T-helper 1 cell (primary cell): ENCODE measurements at places on chromosomes 5 and 9.

DNA sequence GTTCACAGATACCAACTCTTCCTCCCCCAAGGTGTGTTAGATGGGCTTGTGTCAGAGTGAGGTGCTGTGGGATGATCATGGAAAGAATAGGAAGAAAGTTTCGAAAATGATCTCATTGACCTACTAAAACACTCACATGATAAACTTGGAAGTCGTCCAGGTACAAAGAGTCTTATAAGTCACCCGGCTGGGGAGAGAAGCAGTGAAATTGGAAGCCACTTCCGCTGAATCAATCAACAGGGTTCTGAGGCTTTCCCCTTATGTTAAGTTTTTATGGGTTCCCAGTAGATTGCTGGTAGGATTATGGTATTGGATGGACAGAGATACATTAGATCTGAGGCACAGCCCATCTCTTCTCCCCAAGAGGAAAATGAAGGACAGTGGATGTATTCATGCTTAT lies 218.8 kb upstream of the MSX2 start:
- DNase-seq: no peak

- DNase-seq: no peak
These were observed 377.0 kb upstream of the RIOK2 start for GRCh38 chr5:97559827-97560598.

GRCh38 chr5:127941646-127942045 lies 141.9 kb upstream of the SLC12A2 start:
- no peak for DNase-seq

- DNase-seq: no peak
These were observed 245.4 kb upstream of the FBXL7 start for GRCh38 chr5:15254607-15255006.

DNA sequence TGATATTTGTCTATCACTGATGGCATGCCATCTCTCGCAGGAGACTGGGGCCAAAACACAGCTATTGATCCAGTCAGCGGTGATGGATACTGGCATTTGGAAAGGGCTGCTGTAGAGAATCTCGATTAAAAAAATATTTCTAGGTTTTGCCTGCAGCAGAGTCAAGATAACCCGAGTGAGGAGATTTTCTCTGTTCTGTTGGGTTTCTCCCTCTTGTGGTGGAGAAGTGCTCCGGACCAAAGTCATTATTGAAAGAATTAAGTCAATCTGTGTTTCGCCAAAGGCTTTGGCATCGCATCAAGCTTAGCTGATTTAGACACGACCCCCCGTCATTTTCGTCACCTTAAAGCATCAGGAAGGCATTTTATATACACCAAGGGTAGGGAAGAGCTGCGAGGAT lies 97.1 kb upstream of the IRX2 start:
- no peak for DNase-seq

DNA sequence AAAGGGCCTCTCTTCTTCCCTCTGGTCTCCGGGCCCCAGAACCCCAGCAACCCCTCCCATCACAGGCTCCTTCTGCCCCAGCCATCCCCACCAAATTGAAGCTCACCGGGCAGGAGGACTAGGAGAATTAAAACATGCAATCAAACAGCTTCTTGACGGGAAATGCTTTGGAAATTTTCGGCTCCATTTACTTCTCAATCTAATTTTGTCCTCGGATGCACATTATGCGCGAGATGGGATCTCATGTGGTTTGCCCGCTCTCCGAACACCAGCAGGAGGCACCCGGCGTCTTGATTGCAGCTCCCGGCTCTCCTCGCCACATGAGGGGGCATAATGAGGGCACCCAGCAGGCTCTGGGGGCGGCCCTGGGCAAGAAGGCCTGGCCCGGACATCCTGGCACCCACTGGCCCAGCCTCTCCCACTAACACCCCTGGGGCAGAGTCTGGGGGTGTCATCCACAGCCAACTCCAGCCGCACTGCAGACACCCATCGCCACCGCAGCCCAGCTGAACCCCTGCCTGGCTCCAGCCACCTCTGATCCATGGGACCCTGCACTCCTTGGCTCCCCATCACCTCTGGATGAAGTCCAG lies 135.5 kb downstream of the PAX5 start:
- DNase-seq: no peak

DNA sequence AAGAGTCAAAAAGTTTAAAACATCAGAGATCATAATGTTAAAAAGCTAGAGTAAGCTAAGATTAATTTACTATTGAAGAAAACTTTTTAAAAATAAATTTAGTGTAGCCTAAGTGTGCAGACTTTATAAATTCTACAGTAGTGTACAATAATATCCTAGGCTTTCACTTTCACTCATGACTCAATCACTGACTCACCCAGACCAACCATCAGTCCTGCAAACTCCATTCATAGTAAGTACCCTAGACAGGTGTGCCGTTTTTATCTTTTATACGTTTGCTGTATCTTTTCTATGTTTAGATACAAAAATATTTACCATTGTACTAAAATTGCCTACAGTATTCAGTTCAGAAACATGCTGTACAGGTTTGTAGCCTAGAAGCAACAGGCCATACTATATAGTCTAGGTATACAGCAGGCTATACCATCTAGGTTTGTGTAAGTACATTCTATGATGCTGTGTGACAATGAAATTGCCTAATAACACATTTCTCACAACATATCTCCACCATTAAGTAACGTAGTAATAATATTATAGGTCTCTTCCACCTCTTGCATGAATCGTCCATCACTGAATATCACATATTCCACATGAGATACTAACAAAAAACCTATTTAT lies 59.2 kb downstream of the MEGF9 start:
- no peak for DNase-seq

DNA sequence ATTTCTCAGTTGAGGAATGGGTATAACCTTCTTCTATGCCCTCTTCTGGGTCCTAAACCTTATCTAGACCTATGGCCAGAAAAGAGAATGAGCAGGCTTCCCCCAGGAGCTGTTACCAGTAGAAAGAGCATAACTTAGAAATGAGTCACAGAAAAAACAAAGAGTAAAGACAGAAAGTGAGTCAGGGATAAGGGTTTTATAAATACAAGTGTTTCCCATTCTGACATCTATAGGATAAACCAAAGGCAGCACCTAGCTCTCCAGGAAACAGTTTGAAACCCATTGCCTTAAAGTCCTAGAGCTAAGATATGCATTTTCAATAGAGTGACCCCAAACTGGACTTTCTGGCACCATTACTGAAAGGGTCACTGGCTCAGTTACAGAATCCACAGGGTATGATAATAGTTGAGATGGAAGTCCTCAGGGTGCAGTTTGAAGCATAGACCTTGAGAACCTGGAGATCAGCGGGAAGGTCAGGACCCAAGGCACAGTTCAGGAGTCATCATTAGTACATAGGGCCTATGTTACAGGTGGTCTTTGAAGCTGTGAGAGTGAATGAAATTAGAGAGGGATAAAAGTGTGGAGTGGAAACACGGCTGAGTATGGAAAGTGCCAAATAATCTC lies 42.7 kb upstream of the LIFR start:
- DNase-seq: no peak

DNA sequence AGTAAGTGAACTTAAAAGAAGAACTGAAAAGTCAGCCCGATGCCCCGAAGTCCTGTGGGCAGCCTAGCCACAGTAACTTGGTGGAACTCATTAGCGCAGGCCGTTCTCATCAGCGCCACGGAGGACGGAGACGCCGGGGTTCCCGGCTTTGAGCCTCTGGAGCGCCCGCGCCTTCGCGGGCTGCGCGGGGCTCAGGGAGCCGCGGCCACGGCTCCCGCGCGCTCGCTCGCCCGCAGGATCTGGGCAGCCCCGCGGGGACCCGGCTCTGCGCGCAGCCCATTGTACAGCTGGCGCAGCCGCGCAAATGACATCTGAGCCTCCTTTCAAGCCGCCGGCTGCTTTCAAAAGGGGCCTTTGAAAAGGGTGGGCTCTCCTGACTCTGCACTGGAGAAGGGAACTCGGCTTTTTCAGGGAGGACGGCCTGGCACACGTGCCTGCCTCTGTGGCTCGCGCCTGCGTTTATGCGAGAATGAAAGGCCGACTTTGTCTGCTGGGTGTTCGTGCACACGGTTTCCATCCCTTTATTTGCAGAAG lies 40.7 kb downstream of the TLR4 start:
- DNase-seq: no peak

DNA sequence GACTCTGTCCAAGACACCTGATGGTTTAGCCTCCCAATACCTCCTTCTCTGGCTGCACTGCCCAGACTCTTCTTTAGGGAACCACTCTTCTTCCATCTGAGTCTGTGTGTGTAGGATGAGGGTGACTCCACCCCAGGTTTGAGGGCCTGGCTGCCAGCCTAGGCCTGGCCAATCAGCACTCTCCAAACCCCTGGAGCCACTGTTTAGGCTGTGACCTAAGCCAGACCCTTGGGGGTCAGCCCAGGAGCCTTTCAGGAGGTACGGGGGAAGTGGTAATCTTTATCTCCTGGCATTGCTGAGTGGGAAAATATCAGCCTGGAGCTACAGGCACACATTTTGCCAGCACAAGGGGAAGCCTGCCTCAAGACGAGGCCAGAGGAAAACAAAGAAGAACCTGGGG lies 6.2 kb upstream of the ERGIC1 start:
- no peak for DNase-seq

DNA sequence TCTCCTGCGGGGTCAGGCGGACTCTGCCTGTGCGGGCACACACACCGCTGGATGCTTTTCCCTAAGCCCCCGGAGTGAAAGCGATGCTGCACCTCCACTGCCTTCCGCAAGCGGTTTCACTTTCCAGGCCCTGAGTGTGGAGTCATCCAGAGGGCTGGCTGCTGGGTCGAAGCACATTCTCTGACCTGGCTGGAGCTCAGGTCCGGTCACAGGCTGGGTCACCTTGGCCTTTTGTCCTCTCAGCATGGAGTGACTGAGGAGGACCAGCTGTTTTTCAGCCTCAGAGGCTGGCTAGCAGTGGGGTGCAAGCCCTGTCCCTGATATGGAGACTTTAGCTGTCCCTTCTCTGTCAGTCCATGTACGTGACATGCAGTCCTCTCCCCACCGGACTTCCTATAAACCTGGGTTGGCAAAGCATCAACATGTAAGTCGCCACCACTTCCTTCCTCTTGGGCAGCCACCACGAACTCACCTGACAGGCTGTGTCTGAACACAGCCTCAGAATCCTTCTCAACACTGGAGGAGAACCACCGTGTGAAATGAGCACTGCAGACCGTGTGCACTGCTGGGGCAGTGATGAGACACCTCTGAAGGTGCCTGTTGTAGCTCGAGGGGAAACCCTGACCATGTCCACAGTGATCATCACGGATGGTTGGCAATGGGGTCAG lies 51.3 kb downstream of the GADD45G start:
- DNase-seq: no peak

GRCh38 chr9:116694785-116695291 lies 7.7 kb downstream of the TRIM32 start:
- DNase-seq: no peak

GRCh38 chr9:96056226-96056625 lies 180.7 kb downstream of the ERCC6L2 start:
- no peak for DNase-seq

- DNase-seq: no peak
These were observed 98.5 kb upstream of the ABCA1 start for GRCh38 chr9:105026451-105026850.

GRCh38 chr9:135098400-135099105 lies 11.1 kb downstream of the OLFM1 start:
- DNase-seq: no peak
